ENCODE measurements at places on chromosomes 16 and 17.

DNA sequence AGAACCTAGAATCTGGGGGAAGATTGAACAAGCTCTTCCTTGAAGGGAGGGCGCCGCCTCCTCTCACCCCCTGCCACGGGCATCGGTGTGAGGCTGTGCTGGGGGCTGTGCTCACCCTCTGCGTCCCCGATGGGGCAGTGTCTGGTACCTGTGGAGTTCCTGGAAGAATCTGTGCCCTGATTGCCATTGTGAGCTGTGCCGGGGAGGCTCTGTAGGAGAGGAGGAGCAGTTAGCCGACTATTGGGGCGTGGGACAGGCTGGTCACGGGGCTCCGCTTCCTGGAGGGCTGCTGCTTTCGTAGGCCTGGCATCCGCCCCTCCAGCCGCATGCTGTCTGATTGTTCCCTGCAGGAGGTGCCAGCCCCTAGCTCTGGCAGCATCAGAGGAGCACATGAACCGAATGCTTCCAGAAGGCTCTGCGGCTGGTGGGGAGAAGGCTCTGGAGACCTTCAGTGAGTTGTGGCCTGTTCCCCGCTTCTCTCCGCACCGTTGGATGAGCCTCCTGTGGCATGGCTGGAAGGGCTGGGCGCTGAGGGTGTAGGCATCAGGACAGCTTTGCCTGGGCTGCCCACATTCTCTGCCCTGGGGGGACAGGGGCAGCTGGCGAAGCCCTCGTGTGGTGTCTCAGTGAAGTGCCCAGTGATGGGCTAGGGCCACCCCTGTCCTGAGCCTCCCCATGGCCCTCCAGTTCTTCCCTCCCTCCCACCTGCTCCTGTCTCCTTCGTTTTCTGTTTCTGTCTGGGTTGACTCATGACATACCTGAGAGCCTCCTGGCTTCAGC is 86.9 kb downstream of the SEC14L1 start:
- DNase-seq = peak; percentile 40

- no peak for DNase-seq
Observed at GRCh38 chr16:57434003-57434402, 13.2 kb downstream of the CIAPIN1 start.

GRCh38 chr17:56727876-56728617 is 105.7 kb downstream of the C17orf67 start:
- no peak for DNase-seq

DNA sequence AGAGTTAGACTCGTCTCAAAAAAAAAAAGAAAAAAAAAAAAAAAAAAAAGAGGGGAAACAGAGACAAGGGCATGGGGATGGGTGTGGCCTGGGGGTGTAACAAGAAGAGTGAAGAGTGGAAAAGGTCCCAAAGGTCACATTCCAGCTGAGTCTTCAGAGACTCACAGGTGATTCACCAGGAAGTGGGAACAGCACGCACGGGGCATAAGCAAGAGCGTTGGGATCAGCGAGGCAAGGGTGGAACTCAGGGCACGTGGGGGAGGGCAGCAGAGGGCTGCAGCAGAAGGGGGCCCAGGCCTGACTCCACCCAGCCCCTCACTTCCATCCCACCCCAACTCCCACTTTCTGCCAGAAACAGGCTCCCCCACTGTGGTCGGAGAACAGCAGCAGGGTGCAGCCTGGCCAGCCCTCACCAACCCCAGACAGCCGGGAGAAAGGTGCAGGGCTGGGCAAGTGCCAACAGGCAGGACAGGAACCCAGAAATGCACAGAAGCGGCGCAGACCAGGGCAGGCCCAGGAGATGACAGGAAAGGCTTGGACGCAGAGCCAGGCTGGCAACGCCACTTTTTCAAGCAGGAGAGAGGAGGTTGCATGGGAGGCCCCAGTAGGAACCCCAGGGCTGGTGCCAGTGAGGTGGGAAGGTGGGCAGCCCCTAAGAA is 3.3 kb downstream of the MEAK7 start:
- no peak for DNase-seq

- DNase-seq = no peak
Observed at GRCh38 chr17:35542990-35543389, 5.5 kb upstream of the SLFN12L start.

DNA sequence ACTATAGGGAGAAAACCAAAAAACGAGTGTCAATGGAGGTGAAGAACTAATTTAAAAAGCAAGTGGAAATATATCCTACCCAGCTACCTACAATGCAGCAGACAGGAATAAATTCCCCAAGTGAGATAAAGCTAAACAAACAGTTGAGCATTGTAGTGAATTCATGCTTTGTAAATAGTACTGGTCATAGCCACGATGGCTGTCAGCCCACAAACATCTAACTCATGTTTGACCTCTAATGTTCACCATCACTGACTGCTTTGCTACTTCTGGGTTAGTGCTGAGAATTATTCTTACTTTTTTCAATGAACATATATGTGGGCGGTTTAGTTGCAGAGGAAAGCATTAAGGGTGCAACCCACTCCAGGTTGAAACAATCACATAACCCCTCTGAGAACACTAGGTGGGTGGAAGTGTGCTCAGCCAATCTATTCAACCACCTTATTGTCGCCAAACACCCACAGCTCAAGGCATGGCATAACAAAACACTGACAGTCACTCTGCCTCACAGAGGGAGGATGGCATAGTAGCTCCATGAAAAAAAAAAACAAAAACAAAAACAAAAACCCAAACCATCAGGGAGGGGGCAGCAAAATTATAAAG is 264.1 kb downstream of the ZFHX3 start:
- no peak for DNase-seq

GRCh38 chr16:88669980-88670379 is 7.1 kb upstream of the MVD start:
- no peak for DNase-seq

DNA sequence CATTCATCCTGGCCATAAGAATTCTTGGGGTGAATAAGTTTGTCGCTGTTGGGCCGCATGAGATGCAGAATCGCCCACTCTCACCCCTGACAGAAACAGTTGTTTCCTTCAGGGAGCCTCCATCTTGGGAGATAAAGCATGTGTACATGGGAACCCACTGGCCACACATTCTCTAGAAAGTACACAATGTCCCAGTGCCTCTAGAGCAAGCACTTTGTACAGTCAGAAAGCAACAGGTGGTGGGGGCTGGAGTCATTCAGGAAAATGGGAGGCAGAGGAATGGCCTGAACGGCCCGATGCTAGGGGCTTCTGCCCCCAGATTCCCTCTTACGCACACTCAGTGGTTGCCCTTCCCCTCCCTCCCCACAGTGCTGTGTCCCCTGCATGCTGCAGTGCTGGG is 16.1 kb downstream of the ACE start:
- DNase-seq = no peak

GRCh38 chr17:6078458-6078871 is 8.3 kb downstream of the WSCD1 start:
- DNase-seq = no peak

DNA sequence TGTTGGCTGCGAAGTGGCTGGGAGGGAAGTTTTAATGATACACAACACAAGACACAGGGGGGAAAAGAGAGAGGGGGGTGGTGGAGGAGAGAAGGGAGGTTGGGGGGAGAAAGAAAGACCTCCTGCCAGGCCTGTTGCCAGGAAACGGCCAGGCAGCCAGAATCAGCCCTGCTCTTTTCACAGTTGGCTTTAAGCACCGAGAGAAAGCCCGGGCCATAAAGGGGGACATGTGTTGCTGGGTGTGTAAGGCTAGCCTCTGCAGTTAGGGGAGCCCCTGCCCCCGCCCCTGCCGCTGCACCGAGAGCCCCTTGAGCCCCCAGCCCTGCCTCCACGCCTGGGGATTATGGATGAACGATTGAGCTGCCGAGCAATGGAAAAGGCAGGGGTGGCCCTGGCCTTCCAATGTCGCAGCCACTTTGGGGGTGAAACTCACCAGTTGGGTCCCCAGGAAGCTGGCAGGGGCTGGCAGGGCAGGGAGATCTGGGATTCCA is 13.9 kb upstream of the WNT3 start:
- no peak for DNase-seq

- peak; percentile 42 for DNase-seq
Observed at GRCh38 chr16:10616756-10617640, 36.6 kb upstream of the EMP2 start.

GRCh38 chr17:55426851-55427586 is 5.4 kb upstream of the MMD start:
- no peak for DNase-seq

GRCh38 chr17:11780621-11781020 is 182.4 kb downstream of the DNAH9 start:
- DNase-seq = no peak

GRCh38 chr16:66547101-66547989 is 2.6 kb downstream of the TK2 start:
- no peak for DNase-seq

GRCh38 chr16:8173111-8173644 is 417.1 kb downstream of the TMEM114 start:
- peak; percentile 81 for DNase-seq

DNA sequence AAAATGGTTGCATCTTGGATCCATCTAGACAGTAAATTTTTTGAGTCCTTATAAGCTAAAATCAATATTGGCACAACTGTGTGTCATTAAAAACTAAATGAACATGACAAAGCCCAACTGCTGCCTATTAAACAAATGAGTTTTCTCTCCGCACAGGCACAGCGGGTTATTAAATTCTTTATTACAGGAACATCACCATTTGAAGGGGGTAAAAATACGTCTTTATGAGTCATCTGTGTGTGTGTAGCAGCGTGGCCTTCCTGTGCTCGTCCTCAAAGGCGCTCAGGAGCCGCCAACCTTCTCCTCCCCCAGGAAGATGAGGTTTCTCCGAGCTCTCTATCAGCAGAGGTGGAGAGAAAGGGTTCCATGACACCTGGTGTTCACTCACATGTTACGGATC is 62.6 kb upstream of the SDK2 start:
- no peak for DNase-seq

- no peak for DNase-seq
Observed at GRCh38 chr16:10852286-10852685, 24.7 kb upstream of the CIITA start.

GRCh38 chr17:49468811-49469385 is 26.2 kb upstream of the NGFR start:
- no peak for DNase-seq

DNA sequence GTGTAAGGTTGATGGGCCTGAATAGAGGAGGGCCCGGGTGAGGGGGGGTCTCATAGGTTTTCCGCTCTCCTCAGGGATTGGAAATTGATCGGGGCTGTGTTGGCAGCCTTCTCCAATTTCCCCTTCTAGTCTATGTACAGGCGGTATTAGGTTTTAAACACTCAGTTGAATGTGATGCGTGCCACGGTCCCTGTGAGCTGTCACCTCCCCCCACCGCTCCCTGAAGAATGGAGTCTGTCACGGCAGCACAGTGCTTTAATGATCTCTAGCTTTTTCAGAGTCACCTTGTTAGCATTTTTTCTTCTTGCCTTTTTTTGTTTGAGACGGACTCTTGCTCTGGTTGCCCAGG is 800 bp downstream of the COX4I1 start:
- peak; percentile 23 for DNase-seq

DNA sequence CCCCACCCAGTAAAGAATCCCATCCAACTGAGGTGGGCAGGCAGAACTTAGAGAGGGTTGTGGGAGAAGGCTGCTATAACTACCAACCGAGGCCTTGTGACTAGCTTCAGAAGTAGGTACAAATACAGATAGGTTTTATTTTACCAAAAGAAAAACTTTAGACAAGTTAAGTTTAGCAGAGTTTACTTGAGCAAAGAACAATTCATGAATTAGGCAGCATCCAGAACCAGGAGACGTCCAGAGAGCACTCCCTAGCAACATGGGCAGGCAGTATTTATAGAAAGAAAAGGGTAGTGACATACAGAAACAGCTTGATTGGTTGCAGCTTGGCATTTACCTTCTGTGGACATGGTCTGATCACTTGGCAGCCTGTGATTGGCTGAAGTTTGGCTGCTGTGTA is 42.1 kb downstream of the SLFN5 start:
- DNase-seq = no peak

DNA sequence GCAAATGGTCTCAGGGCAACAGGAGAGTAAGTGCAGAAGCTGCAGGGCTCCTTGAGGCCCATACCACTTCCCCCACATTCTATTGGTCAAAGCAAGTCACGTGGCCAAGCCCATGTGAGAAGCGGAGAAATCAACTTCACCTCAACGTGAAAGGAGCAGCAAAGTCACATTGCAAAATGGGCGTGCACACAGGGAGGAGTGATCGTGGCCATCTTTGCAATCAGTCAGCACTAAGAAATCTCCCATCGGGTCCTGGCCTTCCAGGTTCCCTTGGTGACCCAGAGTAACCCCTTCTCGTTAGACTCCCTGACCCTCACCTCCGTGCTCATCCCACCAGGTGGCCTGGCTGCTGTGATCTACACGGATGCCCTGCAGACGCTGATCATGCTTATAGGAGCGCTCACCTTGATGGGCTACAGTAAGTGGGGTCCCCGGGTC is 38.0 kb downstream of the SLC5A11 start:
- DNase-seq = no peak

GRCh38 chr16:86662195-86662594 is 83.8 kb downstream of the FOXL1 start:
- no peak for DNase-seq
